Panc1 (cell line): ENCODE measurements at places on chromosomes 16 and 17.

DNA sequence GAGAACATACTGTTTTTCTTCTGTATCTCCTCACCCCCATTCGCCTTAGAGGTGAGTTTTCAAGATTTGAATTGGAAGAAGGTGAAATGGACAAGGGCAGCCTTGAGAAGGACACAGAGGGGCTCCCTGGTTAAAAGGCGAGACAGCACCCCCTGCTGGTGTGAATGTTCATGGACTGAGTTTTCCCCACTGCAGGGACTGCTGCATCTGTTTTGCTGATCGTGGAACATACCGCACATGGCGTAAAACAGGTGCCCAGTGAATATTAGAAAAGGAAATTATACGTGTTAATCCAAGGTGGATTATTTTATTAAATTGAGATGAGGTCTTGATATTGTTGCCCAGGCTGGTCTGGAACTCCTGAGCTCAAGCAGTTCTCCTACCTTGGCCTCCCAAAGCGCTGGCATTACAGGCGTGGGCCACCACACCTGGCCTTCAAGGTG, 54.5 kb downstream of the NDE1 start:
- H3K36me3 ChIP-seq: no peaks in the 10 kb centered on the region
- no peak overlapping the region for H3K4me3 ChIP-seq
- no peak overlapping the region for H3K27ac ChIP-seq
- peak; percentile 58 for DNase-seq
- H3K4me1 ChIP-seq: no peaks in the 10 kb centered on the region

GRCh38 chr17:44636562-44636961, 19.7 kb upstream of the MEIOC start:
- H3K27ac ChIP-seq: no peak overlapping the region
- H3K4me3 ChIP-seq: no peak overlapping the region
- no peaks in the 10 kb centered on the region for H3K4me1 ChIP-seq

DNA sequence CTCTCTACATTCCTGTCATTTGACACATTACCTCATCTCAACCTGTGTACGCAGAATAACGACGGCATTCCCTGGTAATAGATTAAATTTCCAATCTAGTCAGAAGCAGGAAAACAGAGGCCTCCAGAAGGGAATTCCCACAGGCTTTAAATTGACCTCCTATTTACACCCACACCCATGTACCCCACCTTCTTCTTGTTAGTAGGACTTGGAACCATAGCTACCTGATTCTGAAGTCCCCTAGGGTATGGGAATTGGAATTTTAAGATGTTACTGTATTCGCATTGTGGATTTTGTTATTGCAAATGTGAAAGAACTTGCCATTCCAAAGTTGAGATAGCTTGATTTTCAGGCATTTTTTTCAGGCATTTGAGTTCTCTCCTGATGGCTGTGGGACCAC, 377.5 kb upstream of the DYNLRB2 start:
- no peak overlapping the region for H3K4me3 ChIP-seq
- H3K36me3 ChIP-seq: no peaks in the 10 kb centered on the region
- H3K27me3 ChIP-seq: no peaks in the 10 kb centered on the region

GRCh38 chr17:882827-883585, 96.6 kb downstream of the NXN start:
- DNase-seq: no peak
- peak overlapping the region; percentile 25; the same call in 1 of the 2 replicates for H3K27ac ChIP-seq
- no peaks in the 10 kb centered on the region for H3K27me3 ChIP-seq
- peaks cover 61% of the 10 kb centered on the region for H3K4me1 ChIP-seq

DNA sequence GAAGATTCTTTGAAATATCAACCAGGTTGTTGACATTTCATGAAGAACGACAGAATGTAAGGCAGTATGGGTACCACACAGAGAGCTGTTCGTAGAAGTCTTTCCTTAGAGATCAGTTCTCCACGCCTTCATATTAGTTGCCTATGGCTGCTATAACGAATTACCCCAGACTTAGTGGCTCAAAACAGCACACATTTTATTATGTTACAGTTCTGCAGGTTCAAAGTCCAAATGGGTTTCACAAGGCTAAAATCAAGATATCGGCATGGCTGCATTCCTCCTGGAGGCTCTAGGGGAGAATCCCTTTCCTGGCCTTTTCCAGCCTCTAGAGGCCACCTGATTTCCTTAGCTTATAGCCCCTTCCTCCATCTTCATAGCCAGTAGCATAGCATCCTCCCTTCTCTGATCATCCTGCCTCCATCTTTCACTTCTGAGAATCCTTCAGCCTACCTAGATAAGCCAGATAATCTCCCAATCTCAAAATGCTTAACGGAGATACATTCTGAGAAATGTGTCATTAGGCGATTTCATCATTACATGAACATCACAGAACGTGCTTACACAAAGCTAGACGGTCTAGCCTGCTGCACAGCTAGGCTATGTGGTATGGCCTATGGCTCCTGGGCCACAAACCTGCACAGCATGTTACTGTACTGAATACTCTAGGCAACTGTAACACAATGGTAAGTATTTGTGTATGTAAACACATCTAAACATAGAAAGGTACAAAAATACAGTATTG, 26.0 kb downstream of the ERCC4 start:
- no peaks in the 10 kb centered on the region for H3K27me3 ChIP-seq
- H3K27ac ChIP-seq: no peak overlapping the region
- no peaks in the 10 kb centered on the region for H3K4me1 ChIP-seq
- no peak overlapping the region for H3K4me3 ChIP-seq

GRCh38 chr17:32191306-32191705, 49.0 kb downstream of the RHOT1 start:
- DNase-seq: no peak
- no peaks in the 10 kb centered on the region; the same call in 1 of the 2 replicates for H3K36me3 ChIP-seq
- H3K4me3 ChIP-seq: no peak overlapping the region
- H3K27ac ChIP-seq: no peak overlapping the region

DNA sequence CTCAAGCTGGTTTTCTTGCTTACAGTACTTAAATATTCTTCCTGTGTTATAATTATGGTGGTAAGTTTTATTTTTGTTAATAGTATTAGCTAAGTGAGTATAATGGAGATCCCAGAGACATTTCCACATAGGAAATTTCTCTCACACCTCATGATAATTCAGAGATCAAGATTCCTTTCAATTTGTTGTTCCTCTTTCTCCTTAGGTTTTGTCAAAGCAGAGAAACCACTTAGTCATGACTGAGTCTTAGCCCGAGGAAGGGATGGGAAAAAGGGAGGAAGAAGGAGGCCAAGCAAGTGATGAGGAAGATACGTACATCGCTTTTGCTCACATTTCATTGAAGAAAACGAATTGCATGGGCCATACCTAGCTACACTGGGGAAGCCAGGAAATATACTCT, 18.4 kb downstream of the ESRP2 start:
- no peak overlapping the region for H3K4me3 ChIP-seq
- H3K4me1 ChIP-seq: no peaks in the 10 kb centered on the region
- no peak for DNase-seq
- H3K27me3 ChIP-seq: no peaks in the 10 kb centered on the region
- H3K36me3 ChIP-seq: no peaks in the 10 kb centered on the region
- H3K27ac ChIP-seq: no peak overlapping the region

DNA sequence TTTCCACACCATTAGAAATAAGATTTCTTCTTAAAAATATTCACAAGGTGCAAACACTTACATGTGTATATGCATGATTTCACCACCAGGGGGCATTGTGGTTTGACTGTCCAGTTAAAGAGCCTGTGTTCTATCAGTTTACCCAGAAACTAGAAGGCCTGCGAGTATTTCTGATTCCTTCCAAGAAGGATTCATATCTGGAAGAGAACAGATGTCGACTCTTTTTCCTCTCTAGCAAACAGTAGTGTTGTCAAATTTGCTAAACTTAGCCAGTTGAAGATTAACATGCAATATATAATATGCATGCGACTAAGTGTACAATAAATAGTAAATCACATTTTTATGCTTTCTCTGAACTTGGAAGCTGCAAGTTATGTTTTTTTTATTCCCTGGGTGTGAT, 404.1 kb downstream of the WWOX start:
- DNase-seq: peak; percentile 2
- H3K4me3 ChIP-seq: no peak overlapping the region
- H3K27me3 ChIP-seq: no peaks in the 10 kb centered on the region
- H3K4me1 ChIP-seq: no peaks in the 10 kb centered on the region
- H3K36me3 ChIP-seq: no peaks in the 10 kb centered on the region

DNA sequence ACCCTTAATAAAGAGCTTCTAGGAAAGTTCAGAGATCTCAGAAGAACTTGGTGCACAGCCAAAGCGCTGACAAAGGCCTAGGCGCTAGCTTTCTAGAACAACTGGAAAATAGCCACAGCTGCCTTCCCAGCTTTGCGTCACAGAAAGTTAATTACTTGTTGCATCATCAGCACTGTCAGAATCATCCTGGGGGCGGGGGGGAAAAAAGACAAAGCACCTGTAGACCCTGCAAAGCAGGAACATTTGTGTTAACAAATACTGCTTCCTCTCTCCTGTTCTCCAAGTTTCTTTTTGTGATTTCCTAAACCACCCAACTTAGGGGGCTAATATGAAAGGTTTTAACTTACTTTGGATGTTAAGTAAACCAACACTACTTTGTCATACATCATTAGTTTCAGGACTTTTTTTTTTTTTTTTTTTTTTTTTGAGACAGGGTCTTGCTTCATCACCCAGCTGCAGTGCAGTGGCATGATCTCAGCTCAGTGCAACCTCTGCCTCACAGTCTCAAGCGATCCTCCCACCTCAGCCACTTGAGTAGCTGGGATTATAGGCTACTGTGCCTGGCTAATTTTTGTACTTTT, 4.8 kb upstream of the AARSD1 start:
- H3K27ac ChIP-seq: no peak overlapping the region
- H3K36me3 ChIP-seq: no peaks in the 10 kb centered on the region
- H3K4me1 ChIP-seq: no peaks in the 10 kb centered on the region
- no peak overlapping the region for H3K4me3 ChIP-seq
- H3K27me3 ChIP-seq: no peaks in the 10 kb centered on the region

DNA sequence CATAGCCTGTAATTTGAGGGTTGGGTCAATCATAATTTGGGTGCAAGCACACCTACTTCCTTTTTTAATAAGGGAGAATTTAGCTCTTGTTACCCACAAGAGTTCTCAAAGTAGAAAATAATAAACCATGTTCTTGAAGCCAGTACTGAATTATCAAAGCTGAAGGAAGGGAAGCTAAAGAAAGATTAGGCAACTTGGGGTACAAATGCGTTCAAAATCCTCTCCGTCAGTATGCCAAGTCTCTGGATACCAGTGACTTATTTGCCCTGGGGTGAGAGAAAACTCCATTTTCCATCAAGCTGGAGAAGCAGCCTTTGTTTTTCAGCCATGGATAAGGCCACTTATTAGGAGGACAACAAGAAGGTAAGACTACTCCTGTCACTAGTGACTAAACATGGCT, 23.5 kb upstream of the DHRS13 start:
- no peak for DNase-seq
- no peak overlapping the region for H3K27ac ChIP-seq
- no peak overlapping the region for H3K4me3 ChIP-seq
- no peaks in the 10 kb centered on the region for H3K27me3 ChIP-seq
- peaks cover 8% of the 10 kb centered on the region; the same call in 1 of the 2 replicates for H3K36me3 ChIP-seq

DNA sequence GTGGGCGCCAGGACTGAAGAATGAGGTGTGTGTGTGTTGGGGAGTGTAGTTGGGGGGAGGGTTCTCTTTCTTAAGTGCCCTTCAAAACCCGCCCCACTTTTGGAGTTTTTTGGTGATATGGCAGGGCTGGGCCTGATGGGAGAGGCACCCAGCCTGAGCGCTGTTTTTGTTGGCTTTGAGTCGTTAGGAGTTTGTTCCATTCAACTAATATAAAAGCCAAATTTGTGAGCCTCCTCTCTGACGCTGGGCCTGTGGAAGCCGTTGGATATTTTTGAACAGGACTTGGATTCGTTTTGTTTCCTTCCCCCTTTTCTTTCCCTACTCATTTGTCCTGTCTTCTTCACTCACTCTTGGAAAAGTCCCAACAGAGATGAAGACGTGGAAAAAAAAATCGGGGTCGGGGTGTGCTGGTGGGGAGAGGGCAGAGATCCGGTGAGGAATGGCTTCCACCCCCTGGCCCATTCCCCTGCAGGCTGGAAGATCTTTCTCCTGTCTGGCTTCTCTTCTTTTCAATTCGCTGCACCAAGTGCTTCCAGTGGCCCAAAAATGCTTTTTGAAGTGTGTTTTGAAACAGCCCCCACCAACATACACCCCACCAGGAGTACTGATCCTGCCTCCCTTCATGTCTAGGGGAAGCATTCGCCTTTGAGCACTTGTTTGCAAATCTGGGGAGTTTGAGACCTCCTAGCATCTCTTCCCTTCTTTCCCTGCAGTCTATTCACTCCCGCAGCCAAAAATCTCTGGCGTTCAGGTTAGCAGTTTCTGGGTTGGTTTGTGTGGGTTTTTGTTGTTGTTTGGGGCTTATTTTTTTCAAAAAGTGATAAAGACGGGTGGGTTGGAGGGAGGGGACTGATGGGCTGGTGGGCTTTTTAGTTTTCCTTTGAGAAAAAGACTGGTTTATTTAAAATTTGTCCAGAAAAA, 2.6 kb downstream of the FZD2 start:
- H3K27me3 ChIP-seq: no peaks in the 10 kb centered on the region
- peak overlapping the region; percentile 51 for H3K4me3 ChIP-seq
- H3K27ac ChIP-seq: peak overlapping the region; percentile 62
- no peak for DNase-seq
- peaks cover 2% of the 10 kb centered on the region; the same call in 1 of the 2 replicates for H3K36me3 ChIP-seq
- H3K4me1 ChIP-seq: peaks cover 37% of the 10 kb centered on the region

DNA sequence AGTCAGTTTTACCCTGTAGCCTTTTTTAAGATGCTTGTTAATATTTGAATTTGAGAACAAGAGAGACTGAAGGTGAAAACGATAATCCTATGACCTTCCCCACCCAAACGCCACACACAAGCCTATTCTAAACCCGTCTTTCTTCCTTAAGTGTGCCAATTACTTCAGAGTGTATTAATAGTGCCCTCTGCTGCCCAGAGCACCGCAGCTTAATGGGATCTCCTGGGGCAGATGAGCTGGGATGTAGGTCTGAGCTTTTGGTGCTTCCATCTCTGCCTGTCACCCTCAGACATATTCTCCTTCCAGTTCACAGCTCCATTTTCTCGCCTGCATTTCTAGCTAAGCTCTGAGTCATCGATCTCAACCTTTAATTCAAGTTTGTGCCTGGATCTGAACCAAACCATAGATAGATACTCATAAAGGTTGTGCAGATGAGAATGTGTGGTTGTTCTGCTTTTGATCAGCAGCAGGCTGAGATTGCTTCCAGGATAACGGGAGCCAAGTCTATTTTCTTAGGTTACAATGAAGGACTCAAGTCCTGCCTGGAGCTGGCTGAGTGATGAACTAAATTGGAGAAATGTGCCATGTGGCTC, 46.4 kb upstream of the CDH13 start:
- H3K36me3 ChIP-seq: no peaks in the 10 kb centered on the region
- no peaks in the 10 kb centered on the region for H3K27me3 ChIP-seq
- H3K27ac ChIP-seq: no peak overlapping the region
